Left lung (tissue), 14 donors: ENCODE measurements at places on chromosomes 4 and X. TPM values are rescaled to one million over a fixed set of nuclear protein-coding genes. Genes with fewer than 3 reads are reported as not detected.

The DSPP gene
- not detected for total RNA-seq

The ERVMER34-1 gene
- 2.0 TPM for total RNA-seq

The GAGE1 gene
- total RNA-seq: not detected

The MAGEB18 gene
- not detected for total RNA-seq

The TBX22 gene
- total RNA-seq: not detected

The KIAA1210 gene
- total RNA-seq: not detected

DNA sequence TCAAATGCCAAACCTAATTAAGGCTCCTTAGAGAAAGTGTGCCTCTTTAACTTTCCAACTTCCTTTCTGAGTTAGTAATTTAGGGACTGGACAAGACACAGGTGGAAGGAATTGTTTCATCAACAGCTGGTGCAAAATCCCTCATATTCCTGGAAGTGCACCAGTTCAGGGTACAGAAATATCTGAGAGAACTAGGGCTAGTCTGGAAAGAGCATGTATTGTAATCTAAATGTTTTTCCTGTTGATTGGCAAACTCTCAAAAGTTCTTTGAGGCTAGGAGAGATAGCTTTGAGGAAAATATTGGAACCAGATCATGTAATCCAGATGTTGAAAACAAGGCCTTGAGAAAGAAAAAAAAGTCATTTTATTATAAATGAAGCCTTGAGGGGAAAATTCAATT, 98.1 kb upstream of the C1GALT1C1 start:
- no peaks in the 10 kb centered on the region for H3K27me3 ChIP-seq
- H3K4me1 ChIP-seq: no peaks in the 10 kb centered on the region
- H3K4me3 ChIP-seq: no peak overlapping the region
- no peak for DNase-seq
- H3K27ac ChIP-seq: no peak overlapping the region

DNA sequence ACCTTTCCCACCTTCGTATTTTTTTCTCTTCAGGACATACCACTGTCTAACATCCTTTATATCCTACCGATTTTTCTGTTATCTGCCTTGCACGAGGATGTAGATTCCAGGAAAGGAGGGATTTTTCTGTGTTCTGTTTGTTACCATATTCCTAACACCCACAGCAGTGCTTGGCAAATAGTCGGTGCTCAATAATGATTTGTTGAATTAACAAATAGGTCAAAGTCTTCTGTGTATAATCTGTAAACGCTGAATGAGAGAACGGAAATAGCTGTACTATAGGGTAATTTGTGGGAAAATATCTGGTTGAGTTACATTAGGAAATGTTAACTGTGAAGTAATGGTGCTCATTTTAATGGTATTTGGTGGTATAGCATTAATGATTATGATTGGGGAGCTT, 81.5 kb downstream of the TMEM156 start:
- no peaks in the 10 kb centered on the region for H3K4me1 ChIP-seq
- no peaks in the 10 kb centered on the region for H3K36me3 ChIP-seq
- H3K4me3 ChIP-seq: no peak overlapping the region
- no peaks in the 10 kb centered on the region for H3K27me3 ChIP-seq
- no peak for DNase-seq

DNA sequence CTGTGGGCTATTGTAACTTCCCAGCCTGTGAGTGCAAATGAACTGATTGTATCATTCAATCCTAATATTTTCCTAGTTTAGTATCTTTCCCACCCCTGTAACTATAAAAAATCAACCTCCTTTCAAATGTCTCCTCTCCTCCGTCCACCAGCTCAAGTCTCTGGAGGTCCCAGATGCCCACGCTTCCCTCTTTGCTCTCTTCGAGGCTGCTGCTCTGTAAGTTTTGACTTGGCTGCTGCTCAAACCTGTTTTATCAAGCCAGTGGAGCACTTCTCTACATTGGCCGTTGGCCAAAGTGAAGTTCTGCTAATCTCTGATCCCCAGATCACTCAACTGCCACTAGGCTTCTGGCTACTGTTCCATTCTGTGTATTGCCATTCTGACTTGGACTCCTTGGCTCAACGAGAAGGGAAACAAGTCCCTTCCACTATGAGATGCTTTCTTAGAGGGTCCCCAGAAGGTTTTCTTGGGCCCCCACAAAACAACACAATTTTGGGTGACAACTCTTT, 60.7 kb upstream of the RAPGEF2 start:
- no peaks in the 10 kb centered on the region for H3K36me3 ChIP-seq
- H3K27ac ChIP-seq: no peak overlapping the region
- no peaks in the 10 kb centered on the region for H3K27me3 ChIP-seq
- DNase-seq: no peak

- H3K4me1 ChIP-seq: no peaks in the 10 kb centered on the region
- no peak overlapping the region for H3K27ac ChIP-seq
- no peak overlapping the region for H3K4me3 ChIP-seq
- H3K36me3 ChIP-seq: no peaks in the 10 kb centered on the region
- H3K27me3 ChIP-seq: no peaks in the 10 kb centered on the region
Measured at GRCh38 chr4:9953089-9953488, 68.2 kb downstream of the SLC2A9 start.

GRCh38 chr4:94695384-94695783, 62.4 kb upstream of the BMPR1B start:
- no peak for DNase-seq
- H3K4me3 ChIP-seq: no peak overlapping the region
- no peaks in the 10 kb centered on the region for H3K36me3 ChIP-seq
- no peak overlapping the region for H3K27ac ChIP-seq
- H3K27me3 ChIP-seq: no peaks in the 10 kb centered on the region

GRCh38 chrX:15619053-15619755, 18.4 kb upstream of the ACE2 start:
- H3K27me3 ChIP-seq: no peaks in the 10 kb centered on the region
- H3K27ac ChIP-seq: no peak overlapping the region
- DNase-seq: no peak
- no peak overlapping the region for H3K4me3 ChIP-seq
- no peaks in the 10 kb centered on the region for H3K4me1 ChIP-seq

- H3K27ac ChIP-seq: no peak overlapping the region
- no peaks in the 10 kb centered on the region for H3K36me3 ChIP-seq
- H3K27me3 ChIP-seq: no peaks in the 10 kb centered on the region
- DNase-seq: no peak
- no peaks in the 10 kb centered on the region for H3K4me1 ChIP-seq
- no peak overlapping the region for H3K4me3 ChIP-seq
Measured at GRCh38 chrX:69389101-69389501, 115.0 kb upstream of the NALF2 start.

DNA sequence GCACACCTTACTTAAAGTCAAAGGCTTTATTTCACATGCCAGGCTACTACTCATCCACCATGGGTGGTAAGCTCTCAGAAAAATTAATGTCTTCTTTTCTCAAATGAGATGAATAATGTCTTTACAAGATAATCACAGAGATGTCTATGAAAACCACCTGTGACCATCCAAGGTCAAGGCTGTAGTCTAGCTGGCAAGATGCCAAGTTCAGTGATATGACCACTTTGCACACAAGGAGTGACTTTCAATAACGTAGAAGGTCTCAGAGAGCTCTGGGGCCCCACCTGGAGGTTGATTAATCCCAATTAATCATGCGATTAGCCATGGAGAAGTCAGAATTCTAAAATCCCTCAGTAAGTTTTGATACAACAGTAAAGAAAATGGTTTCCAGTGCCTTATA, 20.5 kb downstream of the ANOS1 start:
- no peaks in the 10 kb centered on the region for H3K4me1 ChIP-seq
- no peaks in the 10 kb centered on the region for H3K36me3 ChIP-seq
- no peaks in the 10 kb centered on the region for H3K27me3 ChIP-seq
- no peak for DNase-seq

DNA sequence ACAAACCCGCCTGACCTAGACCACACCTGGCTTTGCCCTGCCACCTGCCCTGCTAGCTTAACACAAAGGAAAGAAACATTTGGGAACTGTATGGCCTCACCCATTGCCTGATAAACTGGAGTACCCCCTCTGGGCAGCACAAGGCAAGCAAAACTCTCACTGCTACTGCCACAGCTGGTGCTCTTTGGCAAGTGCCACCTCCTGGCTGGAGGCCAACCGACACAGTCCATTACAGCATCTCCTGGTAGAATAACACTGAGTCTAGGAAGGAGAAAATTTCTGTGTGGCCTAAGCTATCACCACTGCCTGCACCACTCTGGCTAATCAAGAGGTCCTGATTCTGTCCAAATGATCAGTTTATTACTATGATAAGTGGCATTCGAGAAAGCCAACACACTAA, 18.9 kb upstream of the SPANXN3 start:
- no peak for DNase-seq
- H3K4me1 ChIP-seq: no peaks in the 10 kb centered on the region
- H3K4me3 ChIP-seq: no peak overlapping the region
- no peak overlapping the region for H3K27ac ChIP-seq

DNA sequence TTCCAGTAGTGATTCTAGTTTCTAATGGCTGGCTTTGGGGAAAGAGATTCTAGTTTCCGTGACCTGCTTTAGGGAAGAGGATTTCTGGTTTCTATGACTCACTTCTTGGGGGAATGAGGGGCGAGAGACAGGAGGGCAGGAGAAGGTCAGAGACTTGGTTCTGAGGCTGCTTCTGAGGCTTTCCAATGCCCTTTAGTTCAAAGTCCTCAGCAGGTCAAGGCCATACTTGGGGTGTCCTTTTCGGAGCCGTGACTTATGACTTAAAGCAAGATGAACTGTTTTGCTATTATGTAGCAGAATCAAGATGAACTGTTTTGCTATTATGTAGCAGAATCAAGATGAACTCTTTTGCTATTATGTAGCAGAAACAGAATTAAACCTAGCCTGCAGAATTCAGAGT, 52.2 kb upstream of the TLR3 start:
- no peak overlapping the region for H3K4me3 ChIP-seq
- no peaks in the 10 kb centered on the region for H3K36me3 ChIP-seq
- DNase-seq: no peak

DNA sequence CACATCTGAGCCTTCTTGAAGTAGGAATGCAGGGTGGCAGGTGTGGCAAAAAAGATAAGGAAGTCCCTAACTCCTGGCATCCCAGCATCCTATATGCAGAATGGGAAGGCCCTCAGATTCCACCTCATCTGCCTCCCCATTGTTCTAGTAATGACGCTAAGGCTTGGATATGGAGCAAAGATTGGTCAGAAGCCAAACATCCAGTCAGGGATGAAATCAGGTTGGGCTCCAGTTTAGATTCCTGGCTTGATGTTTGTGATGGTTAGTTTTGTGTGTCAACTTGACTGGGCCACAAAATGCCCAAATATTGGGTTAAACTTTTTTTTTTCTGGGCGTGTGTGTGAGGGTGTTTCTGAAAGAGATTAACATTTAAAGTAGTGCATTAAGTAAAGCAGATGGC, 39.6 kb upstream of the MAGEA4 start:
- no peaks in the 10 kb centered on the region for H3K27me3 ChIP-seq
- H3K4me3 ChIP-seq: no peak overlapping the region
- H3K36me3 ChIP-seq: no peaks in the 10 kb centered on the region
- DNase-seq: no peak
- H3K27ac ChIP-seq: no peak overlapping the region
- no peaks in the 10 kb centered on the region for H3K4me1 ChIP-seq

- no peaks in the 10 kb centered on the region for H3K36me3 ChIP-seq
- H3K4me3 ChIP-seq: no peak overlapping the region
- DNase-seq: no peak
- no peak overlapping the region for H3K27ac ChIP-seq
- peaks cover 5% of the 10 kb centered on the region for H3K27me3 ChIP-seq
Measured at GRCh38 chrX:71917621-71918343, 7.1 kb downstream of the NHSL2 start.

DNA sequence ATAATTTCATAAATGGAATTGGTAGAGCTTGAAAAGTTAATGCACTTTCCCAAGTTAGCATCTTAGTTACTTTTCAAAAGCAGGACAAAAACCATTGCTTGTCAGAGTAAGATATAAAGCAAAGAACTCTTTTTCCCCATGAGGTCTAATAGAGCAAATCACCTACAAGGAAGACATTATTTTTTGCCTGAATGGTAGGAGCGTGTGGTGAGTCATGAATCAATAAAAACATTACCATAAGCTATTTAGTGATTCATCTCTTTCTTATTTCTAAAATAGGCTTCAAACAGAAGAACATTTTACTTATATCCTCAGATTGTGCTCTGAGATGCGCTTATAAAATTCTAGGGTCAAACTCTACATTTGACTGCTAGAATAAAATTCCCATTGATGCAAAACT, 109.4 kb upstream of the GPRIN3 start:
- no peak overlapping the region for H3K4me3 ChIP-seq
- no peak overlapping the region for H3K27ac ChIP-seq

GRCh38 chr4:150501009-150501727, 80.8 kb upstream of the MAB21L2 start:
- no peaks in the 10 kb centered on the region for H3K36me3 ChIP-seq
- DNase-seq: no peak
- H3K4me3 ChIP-seq: no peak overlapping the region
- H3K27ac ChIP-seq: no peak overlapping the region
- H3K4me1 ChIP-seq: no peaks in the 10 kb centered on the region

DNA sequence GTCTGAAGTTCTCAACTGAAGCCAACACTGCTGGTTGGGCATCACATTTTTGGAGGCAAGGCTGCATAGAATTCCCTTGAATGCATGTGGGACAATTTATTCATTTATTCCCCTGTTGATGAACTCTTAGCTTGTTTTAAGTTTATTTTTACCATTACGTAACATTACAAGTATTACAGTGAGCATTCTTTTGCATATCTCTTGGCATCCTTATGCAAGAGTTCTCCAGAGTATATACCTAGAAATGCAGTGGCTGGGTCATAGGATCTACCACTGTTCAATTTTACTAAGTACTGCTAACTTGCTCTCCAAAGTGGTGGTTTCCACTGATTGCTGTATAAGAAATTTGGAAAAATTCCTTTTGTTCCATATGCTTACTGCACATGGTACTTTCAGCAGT, 66.5 kb downstream of the UCHL1 start:
- no peaks in the 10 kb centered on the region for H3K36me3 ChIP-seq
- no peak overlapping the region for H3K27ac ChIP-seq
- no peak for DNase-seq
- H3K27me3 ChIP-seq: no peaks in the 10 kb centered on the region
- H3K4me1 ChIP-seq: no peaks in the 10 kb centered on the region

- no peaks in the 10 kb centered on the region for H3K36me3 ChIP-seq
- H3K4me1 ChIP-seq: no peaks in the 10 kb centered on the region
Measured at GRCh38 chrX:145751943-145752342, 65.7 kb upstream of the SLITRK2 start.

- DNase-seq: no peak
- H3K36me3 ChIP-seq: no peaks in the 10 kb centered on the region
Measured at GRCh38 chr4:169167957-169168858, 102.5 kb downstream of the SH3RF1 start.
